T-helper 1 cell treated with Interleukin-12 subunit alpha and Interleukin-12 subunit beta and Interleukin-4 antibody, amounts not matched to agents 30 ng/mL and 1 ng/mL, for 36 hours (primary cell): ENCODE measurements at places on chromosomes 16 and 17. TPM values are rescaled to one million over a fixed set of nuclear protein-coding genes. Genes with fewer than 3 reads are reported as not detected.

The SLC13A2 gene
- total RNA-seq, result not detected in 2 replicates

The ZDHHC7 gene
- total RNA-seq, result 31.9 and 34.1 TPM in 2 replicates

The ZNF385C gene
- total RNA-seq, result not detected in 2 replicates

The CETP gene
- total RNA-seq, result not detected in 2 replicates

The FBXW10B gene
- total RNA-seq, result 3.6 and 4.6 TPM in 2 replicates

The VEZF1 gene
- 42.4 and 43.9 TPM in 2 replicates for total RNA-seq

The ACSM2A gene
- total RNA-seq, result not detected in 2 replicates

The TMEM98 gene
- 1.8 TPM in 2 replicates for total RNA-seq

The TMEM256 gene
- 51.6 and 53.9 TPM in 2 replicates for total RNA-seq

The FOXN1 gene
- not detected in 2 replicates for total RNA-seq

The SPN gene
- total RNA-seq, result 381 and 388 TPM in 2 replicates

The TSPOAP1 gene
- total RNA-seq, result 77.0 and 83.1 TPM in 2 replicates

The SLC5A11 gene
- total RNA-seq, result 0.29 TPM in 1 of 2 replicates, not detected in the other

The KRT28 gene
- not detected in 2 replicates for total RNA-seq

The TSPAN10 gene
- 0.37 and 0.47 TPM in 2 replicates for total RNA-seq

The PLEKHH3 gene
- 0.61 and 1.8 TPM in 2 replicates for total RNA-seq

The CDH8 gene
- total RNA-seq, result not detected in 2 replicates

The NRN1L gene
- total RNA-seq, result 0.59 TPM in 1 of 2 replicates, not detected in the other

The PRAC2 gene
- not detected in 2 replicates for total RNA-seq

The GNG13 gene
- not detected in 2 replicates for total RNA-seq

The ABCA6 gene
- total RNA-seq, result 0.32 and 0.69 TPM in 2 replicates

The UTS2R gene
- total RNA-seq, result 0.15 TPM in 1 of 2 replicates, not detected in the other

The PIK3R6 gene
- 4.2 and 4.3 TPM in 2 replicates for total RNA-seq

The PYY gene
- total RNA-seq, result not detected in 2 replicates

The SEPTIN1 gene
- 355 and 356 TPM in 2 replicates for total RNA-seq

The ITGB3 gene
- total RNA-seq, result 0.42 and 0.59 TPM in 2 replicates

The LRRC36 gene
- total RNA-seq, result 0.51 TPM in 1 of 2 replicates, not detected in the other
